Left cardiac atrium (tissue), 4 donors: ENCODE measurements at places on chromosomes 13 and 19. TPM values are rescaled to one million over a fixed set of nuclear protein-coding genes. Genes with fewer than 3 reads are reported as not detected.

CEACAM20 gene
- not detected for total RNA-seq

DNA sequence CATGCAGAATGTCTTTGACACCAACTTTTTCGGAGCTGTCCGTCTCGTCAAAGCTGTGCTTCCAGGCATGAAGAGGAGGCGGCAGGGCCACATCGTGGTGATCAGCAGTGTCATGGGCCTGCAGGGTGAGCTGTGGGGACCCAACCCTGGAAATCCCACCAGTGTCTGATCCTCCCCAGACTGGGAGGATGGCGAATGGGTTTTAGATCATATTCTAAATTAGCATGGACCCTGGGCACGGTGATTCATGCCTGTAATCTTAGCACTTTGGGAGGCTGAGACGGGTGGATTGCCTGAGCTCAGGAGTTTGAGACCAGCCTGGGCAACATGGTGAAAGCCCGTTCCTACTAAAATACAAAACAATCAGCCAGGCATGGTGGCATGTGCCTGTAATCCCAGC, 5.5 kb downstream of the RDH8 start:
- no peak for DNase-seq

DNA sequence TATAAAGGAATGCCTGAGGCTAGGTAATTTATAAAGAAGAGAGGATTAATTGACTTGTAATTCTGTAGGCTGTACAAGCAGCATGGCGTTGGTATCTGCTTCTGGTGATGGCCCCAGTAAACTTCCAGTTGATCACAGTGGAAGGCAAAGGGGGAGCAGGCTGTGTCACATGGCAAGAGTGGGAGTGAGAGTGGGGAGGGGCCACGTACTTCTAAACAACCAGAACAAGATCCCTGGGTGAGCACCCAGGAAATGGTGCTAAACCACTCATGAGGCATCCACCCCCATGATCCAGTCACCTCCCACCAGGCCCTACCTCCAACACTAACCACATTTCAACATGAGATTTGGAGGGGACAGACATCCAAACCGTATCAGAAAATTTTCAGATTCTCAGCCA, 3.0 kb upstream of the RNF113B start:
- DNase-seq, result no peak

DNA sequence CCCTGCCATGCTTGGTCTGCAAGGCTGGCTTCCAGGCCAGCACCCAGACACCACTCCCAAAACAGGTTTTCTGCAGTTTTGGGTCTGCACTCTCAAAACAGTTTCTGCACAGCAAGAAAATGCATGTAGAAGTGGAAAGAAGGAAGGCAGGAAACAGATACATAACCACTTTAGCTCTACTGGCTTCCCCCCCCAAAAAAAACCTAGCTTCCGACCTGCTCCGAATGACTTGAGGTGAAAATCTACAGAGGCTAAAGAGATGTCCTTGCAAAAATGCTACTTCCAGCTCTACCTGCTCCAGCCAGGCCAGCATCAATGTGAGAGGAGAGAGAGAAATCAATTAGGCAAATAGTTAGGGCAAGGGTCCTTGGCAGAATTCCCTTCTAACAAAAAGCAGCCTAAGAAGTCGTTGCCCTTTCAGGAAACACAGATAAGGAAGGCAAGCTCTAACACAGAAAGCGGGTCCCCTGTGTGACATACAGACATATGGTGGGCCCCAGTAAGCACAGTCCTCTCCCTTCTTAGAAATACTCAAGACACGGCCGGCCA, 3.4 kb downstream of the C19orf12 start:
- DNase-seq, result no peak

- no peak for DNase-seq
These were observed 28.0 kb upstream of the UFM1 start for GRCh38 chr13:38321654-38322053.

ZNF729 gene
- total RNA-seq, result not detected

DNA sequence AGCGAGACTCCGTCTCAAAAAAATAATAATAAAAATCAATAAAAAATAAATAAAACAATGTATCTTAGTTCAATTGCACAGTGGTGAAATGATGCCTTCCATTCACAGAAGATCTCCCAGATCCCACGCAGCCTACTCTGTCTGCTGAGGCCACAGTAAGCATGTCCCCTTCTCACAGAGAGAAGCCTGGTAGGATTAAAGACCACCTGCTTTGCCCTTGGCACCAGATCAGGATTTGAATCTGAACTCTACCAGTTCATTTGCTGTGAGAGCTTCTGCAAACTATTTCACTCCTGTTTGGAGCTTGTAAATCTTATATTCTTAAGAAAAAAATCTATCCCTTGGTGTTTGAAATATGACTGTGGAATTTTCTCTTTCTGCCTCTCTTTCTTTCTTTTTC, 2.2 kb upstream of the SLC7A1 start:
- DNase-seq, result no peak

GRCh38 chr13:24630851-24631620, 49.2 kb upstream of the ATP12A start:
- no peak for DNase-seq

PCDH9 gene
- total RNA-seq, result 17.9 TPM

PEPD gene
- total RNA-seq, result 40.3 TPM

- no peak for DNase-seq
These were observed 109.2 kb downstream of the OLFM4 start for GRCh38 chr13:53137779-53138178.

MADCAM1 gene
- total RNA-seq, result 0.24 TPM

SIGLEC9 gene
- 6.6 TPM for total RNA-seq

DNA sequence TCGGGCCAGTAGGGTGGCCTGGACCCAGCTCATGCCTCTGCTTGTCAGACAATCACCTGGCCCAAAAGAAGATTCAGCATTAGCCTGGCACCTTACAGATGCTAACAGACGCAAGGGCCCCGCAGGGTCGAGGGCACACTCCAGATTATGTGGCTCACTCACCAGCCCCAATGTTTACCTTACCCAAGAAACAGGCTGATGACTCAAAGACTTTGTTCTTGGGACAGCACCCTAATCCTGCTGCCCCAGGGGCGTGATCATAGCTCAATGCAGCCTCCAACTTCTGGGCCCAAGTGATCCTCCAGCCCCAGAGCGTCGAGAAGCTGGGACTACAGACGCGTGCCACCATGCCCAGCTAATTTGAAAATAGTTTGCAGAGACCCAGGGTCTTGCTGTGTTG, 9.8 kb downstream of the ECSIT start:
- DNase-seq, result no peak

DNA sequence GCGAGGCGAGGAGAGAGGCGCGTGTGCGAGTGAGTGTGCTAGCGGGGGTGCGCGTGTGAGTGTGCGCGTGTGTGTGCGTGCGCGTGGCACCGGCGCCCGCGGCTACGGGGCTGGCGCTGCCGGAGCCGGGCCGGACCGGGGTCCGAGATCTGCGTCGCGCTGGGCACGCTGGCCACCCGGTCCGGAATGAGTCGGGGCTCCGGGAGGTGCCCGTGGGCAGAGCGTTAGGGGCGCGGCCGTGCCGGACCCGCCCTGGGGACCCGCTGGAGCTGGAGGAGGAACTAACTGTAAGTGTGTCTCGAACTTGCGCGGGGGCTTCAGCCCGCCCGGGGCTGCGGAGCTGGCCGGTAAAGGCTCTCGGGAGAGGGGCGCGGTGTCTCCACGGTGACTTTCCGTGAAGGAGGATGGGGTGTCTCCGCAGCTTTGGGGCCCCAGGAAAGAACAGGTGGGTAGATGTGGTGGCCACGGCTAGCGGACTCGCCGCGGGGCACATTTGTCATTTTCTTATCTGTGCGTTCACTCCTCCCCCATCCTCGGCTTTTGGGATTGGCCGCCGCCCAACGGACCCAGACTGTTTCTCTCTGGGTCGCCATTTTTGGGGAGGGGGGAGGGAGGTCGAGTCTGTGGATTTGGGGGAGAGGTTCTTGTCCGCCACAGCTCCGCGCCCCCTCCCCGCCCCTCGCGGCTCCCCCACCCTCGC, 10.1 kb upstream of the SOX1 start:
- DNase-seq, result no peak

OR7C1 gene
- total RNA-seq, result not detected

- no peak for DNase-seq
These were observed 8.9 kb upstream of the TMEM160 start for GRCh38 chr19:47057328-47057727.
